Brain microvascular endothelial cell (primary cell): ENCODE measurements at places on chromosomes 12 and 14.

DNA sequence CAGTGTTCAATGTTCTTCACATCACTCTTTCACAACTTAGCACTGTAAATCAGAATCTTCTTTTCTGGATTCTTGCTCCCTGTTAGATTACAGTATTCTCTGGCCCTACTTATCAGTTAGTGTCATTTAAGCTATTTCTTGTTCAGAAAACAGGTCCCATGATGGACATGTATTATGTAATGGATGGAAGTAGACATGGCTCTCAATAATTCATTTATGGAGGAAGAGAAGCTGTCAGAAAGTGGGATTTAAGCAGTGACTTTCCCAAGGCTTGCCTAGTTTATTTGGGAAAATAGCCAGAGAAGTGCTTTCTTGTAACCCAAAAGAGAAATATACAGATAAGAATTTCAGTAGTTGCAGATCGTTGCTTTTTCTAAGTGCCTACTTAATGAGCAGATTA, 1.6 kb downstream of the ERC1 start:
- no peak for DNase-seq

GRCh38 chr12:105239304-105239703, 3.3 kb upstream of the APPL2 start:
- DNase-seq = no peak

DNA sequence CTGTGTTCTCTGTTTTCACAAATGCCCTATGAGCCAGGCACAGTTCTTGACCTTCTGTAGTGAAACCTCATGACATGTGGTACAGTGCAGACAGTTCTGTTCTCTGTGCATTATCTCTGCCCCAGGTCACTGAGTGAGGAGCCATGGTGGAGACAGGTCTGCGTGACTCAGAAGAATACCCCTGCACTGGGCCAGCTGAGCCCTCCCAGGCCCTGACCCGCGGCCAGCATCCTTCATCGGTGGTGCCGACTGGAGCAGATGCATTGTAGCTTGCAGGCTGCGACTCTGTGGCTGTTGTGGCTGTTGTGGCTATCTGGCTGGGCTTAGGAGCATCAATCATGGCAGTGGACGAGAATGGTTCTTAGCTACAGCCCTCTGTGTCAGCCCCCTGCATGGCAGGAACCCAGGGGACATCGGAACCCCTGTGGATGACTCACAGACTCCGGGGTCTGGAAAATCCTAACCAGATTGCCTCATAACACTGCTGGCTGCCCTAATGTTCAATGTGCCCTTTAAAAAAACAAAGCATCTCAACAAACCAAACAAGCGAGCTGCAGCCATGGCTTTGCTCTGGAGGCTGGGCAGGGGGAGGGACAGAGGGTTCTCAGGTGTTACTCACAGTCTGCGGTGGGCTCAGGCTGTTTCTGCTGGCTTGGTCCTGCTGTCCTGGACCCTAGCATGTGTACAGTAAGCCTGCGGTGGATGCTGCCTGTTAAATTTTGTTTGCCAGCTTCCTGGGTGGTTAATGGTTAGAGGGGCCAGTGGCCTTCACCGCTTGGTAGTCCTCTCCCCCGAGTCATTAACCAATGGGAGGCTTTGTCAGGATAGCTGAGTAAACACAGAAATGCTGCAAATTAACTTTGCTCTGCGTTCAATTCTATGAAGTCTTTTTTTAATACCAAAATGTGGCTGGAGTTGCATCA, at the start of gene SERPINA6:
Gene SERPINA6 (minus strand): TSS at position 689 of the 923 bp plus-strand sequence. CDS start 8,688 bp downstream, outside the sequence.
- DNase-seq = peak; percentile 45

- no peak for DNase-seq
These were observed 126.0 kb upstream of the PARP11 start for GRCh38 chr12:3998968-3999792.

- DNase-seq = no peak
These were observed 112.8 kb upstream of the IFNG-AS1 start for GRCh38 chr12:67876305-67876915.
